ENCODE measurements at places on chromosomes 5 and 9.

GRCh38 chr5:168578006-168578405 lies 1.2 kb downstream of the PANK3 start:
- no peak for DNase-seq

DNA sequence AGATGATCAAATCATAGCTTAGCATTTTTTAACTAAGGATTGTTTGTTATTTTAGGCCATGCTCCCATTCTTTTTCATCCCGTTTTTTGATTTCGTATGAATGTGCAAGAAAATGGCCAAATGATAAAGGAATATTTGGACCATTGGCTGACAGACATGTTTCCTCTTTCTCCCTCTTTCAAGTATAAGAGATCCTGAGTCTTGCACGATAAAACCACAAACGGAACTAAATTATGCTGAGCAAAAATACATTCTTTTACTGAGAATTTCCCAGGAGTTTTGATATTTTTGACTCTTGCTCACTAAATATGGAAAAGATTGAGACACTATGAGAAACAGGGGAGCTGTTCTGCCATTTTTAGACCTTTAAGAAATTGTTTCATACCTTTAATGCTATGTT lies 90.4 kb upstream of the KLF9 start:
- no peak for DNase-seq

- DNase-seq = no peak
Observed at GRCh38 chr5:94388773-94389514, 229.5 kb downstream of the KIAA0825 start.

DNA sequence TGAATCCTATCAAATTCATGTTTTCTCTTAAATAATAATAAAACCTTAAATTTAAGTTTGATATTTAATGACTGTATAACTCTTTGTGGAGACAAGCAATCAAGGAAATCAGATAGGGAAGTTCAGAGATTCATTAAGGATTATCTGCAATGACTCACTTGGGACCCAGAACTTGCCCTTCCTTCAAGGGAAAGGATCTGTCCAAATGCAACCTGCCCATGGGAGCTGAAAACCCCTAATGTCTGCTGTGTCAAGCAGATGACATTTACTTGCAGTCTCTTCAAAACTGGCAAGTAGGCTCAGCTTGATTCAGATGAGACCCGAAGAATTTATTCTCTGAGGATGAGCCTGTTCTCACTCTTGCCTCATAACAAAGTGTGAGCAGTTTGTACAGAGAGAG lies 1577.6 kb downstream of the EFNA5 start:
- no peak for DNase-seq

DNA sequence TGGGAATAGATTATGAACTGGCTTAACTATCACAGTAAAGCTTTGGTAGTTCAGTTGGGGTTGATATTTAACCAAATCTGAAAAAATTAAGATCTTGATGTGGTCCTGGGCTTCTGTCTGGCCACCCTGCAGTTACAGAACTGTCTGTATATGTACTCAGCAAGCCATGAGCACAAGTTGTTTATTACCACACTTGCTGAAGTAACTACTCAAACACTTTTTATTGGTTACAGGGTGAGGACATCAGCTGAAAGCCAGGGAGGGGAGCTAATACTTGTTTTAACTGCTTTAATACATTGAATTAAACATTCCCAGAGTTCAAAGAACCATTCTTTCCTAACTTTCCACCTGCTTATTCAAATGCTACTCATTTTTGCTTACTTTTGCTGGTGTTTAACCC lies 29.4 kb upstream of the KCNN2 start:
- DNase-seq = no peak
